ENCODE measurements at places on chromosomes 12 and 14.

DNA sequence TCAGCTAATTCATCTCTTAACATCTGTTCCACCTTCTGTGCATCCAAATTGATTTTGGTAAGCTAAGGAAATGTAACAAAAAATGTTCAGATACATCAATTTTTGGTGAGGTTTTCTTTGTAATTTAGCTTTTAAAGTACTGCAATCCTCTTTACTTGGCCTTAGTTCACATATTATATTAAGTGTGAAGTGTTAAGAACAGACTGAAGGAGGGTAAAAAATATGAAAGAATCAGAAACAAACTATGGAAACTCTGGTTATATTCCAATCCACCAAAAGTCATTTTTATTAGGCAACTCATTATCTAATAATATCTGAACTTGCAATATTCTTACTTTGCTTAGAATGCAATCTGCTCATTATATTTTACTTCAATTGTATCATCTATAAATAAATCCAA lies 49.1 kb downstream of the CEP290 start:
- no peak for DNase-seq

DNA sequence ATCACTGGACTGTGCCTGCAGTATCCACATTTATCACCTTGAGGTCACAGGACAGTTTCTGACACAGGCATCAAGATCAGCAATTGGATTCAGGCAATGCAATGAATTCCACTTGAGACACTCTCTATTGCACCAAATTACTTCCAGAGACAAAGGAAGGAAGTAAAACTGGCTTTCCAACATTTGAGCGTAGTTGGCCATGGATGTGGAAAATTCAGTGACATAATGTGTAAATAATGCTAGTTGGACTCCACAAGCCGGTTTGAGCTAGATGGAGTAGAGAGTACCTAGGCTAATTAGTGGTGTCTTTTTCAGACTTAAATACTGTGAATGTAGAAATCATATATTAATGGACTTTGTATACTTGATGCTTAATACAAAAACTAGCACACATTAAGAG lies 168.3 kb upstream of the SYT1 start:
- DNase-seq: no peak

DNA sequence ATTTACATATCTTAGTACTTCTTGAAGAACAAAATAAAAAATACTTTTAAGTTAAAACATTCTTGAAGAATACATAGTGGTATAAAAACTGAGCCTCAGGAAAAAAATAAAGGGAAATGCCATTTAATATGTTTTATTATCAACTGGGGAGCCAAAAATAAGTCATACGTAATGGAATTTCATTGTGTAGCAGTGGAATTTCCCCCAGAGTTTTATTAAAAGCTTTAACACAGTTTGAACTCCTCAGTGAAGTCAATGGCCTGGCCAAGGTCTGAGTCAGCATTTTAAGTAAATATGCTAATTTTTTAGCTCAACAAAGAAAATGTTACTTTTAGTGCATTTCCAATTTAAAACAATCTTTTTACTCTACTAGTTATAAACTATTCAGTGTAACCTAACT lies 350.1 kb upstream of the ATP2B1 start:
- DNase-seq: no peak

DNA sequence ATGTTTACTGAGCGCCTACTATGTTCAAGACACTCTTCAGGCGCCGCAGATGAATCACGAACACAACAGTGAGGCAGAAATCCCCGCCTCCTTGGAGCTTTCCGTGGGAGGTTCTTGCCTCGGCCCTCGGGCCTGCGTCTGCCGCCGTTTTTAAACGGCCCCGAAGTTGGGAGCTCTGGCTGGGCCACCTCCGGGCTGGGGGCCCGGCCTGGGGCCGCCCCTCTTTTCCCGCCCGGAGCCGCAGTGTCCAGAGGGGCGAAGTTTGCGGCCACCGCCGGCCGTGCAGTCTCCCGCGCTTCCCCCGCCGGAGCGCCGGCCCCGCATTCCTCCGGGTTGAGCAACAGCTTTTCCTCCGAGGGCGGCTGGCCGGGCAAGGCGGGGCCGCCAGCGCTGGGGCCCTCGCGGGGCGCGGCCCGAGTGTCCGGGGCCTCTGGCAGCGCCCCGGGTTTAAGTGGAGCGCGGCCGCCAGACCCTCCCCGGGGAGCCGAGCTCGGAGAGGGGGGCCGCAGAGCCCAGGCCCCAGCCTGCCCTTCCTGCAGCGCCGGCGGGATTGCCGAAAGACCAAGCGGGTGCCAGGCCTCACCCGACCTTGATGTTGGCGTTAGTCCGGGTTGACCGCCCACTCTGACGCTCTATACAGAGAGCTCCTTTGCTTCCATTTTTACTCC lies 18.7 kb upstream of the CTDSP2 start:
- DNase-seq: no peak

DNA sequence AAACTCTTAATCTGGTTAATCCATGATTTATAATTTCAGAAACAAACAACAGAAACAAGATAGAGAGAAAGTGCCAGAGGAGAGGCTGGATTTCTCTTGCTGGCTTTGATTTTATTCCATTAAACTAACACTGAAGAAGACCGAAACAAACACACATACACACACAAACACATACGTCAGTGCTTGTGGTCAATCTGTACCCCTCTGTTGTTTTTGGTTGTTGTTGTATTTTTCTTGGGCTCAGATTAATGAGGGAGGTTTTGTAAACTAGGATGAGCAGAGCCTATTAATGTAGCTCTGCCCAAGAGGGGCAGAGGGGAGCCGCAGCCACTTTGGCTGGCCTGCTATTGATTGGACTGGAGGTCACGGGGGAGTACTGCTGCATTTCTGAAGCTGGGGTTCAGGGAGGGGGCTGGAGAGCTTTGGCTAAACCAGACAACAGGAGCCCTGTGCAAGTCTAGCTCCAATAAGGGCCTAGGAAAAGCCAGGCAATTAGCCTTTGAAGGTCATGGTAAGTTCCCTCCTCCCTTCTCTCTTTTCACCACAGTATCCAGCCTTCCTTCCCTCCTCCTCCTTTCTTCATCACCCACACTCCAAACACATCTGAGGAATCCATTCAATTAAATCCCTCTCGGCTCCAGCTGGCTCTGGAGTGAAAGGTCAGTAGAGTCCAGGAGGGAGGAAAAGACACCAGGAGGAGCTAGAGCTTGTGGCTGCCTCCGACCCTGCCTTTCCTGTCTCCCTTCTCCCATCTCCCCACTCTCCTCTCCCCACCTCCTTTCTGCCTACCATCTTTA lies 344.1 kb upstream of the LMO3 start:
- DNase-seq: no peak

DNA sequence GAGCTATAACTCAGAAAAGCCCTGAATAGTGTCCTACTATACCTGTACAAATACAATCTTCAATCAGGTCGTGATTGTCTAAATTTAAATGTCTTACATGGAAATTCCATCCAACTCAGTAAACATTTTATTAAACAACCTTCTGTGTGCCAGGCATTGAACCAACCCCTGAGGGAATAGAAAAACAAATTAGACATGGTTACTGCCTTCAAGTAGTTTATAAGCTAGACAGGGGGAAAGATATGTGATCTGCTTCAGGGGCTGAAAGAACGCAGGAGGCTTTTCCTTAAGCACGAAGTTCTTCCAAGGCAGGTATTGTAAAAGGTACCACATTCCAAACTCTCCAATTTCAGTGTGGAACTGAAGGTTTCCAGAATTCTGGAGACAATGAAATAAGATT lies 39.7 kb upstream of the STAB2 start:
- DNase-seq: peak; percentile 57

DNA sequence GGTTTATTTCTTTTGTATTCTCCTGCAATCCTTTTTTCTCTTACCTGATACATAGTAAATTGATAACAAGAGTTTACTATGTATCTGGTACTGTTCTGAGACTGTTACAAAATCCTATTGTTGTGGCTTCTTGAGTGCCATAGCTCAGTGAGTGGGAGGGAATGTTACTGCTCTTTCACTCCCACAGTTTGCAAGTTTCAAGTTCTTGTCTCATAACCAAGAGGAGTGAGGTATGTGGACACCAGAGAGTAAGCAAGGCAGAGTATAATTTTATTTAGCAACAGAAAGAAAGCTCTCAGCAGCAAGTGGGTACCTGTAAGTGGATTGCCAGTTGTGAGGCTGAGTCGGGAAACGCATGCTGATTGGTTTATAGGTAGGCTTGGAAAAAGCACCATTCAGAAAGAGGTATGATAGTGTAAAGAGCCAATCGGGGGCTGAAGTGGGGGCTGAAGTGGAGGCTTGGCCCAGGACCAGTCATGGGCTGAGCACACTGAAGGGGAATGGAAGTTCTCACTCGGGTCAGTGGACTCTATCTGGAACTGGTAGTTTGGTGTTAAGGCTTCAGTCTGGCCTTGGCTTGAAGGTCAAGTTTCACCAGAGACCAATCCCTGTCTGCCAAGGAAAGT lies 850.8 kb downstream of the TMTC2 start:
- no peak for DNase-seq

GRCh38 chr14:101593411-101594238 lies 32.3 kb downstream of the DIO3 start:
- no peak for DNase-seq

GRCh38 chr14:57692671-57693070 lies 173.2 kb downstream of the SLC35F4 start:
- DNase-seq: no peak

- no peak for DNase-seq
These were observed 3.1 kb downstream of the CCDC63 start for GRCh38 chr12:110849748-110850403.

GRCh38 chr12:52754135-52754534 lies 23.0 kb downstream of the KRT76 start:
- no peak for DNase-seq

DNA sequence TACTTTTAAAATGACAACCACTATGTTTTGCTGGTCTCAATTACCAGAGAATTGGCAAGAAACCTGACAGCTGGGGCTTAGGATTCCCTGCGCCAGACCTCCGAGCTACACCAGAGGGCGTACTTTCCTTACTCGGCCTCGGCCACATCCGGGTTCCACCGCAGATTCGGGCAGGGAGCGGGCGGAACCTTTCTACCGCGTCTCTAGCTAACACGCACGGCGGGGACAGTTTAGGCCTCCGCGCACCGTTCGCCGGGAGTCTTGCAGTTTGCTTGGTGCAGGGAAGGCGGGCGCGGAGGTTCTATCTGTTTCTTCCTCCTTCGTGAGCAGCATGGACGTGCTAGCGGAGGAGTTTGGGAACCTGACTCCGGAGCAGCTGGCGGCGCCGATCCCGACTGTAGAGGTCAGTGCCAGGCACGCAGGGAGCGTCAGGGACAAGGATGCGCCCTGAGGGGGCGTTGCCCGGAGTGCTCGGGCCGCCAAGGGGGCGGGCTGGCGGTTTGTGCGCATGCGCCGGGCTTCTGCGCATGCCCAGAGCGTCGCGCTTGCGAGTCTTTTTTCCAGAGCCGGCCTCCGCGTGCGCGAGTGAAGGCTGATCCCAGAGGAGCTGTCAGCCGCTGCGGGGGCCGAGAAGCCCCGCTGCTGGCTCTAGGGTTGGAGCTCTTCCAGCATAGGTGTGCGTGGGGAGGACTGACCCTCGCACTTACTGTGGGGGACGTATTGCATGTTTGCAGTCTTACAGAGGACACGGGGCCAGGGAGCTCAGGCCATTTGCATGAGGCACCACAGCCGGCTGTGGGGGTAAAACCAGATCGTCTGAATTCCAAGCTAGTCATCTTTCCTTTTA lies at the start of gene POLR3B:
TSS of gene POLR3B (plus strand) at position 200 of the 847 bp plus-strand sequence. CDS start at position 332, 132 bp downstream.
- DNase-seq: peak; percentile 94

DNA sequence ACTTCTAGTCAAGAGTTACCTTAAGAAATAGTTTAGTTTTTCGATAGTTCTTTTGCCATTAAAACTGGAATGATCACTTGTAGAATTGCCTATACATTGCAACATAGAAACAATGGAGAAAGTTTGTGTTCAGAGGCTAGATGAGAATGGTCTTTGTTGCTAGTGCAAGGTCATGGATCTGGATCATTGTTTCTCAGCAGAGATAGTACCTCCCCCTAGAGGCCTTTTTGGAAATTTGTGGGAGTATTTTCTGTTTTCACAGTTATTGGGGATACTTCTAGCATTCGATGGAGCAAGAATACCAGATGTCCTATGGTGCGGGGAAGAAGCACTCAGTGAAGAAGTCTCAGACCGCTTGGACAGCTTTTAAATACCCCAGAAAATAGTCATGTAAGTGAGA lies 138.8 kb upstream of the HMGA2 start:
- DNase-seq: no peak

GRCh38 chr12:103493199-103493598 lies 2.6 kb downstream of the C12orf42 start:
- DNase-seq: no peak

DNA sequence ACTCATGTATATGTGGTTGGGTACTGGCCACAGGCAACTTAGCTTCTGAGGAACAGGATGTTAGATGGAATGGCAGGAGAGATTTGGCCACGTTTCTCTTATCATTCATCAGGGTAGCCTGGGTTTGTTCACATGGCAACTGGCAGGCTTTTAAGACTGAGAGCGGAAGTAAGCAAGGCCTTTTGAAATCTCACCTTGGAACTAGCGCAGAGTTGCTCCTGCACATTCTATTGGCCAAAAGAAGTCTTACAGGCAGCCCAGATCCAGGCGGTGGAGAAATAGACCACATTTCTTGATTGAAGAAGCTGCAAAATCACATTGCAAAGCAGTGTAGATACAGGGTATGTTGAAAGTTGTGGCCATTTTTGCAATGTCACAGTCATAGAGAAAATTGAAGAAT lies 3.7 kb downstream of the CLEC4A start:
- DNase-seq: no peak

DNA sequence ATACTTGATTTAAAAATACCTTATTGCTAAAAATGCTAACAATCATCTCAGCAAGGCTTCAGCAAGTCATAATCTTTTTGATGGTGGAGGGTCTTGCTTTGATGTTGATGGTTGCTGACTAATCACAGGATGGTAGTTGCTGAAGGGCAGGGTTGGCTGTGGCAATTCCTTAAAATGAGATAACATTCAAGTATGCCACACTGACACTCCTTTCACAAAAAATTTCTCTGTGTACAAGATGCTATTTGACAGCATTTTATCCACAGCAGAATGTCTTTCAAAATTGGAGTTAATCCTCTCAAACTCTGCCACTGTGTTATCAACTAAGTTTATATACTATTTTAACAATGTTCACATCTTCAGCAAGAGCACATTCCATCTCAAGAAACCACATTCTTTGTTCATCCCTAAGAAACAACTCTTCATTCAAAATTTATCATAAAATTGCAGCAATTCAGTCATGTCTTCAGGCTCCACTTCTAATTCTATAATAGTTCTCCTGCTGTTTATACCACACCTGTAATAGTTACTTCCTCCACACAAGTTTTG lies 16.1 kb downstream of the SCAF11 start:
- no peak for DNase-seq

GRCh38 chr12:1091350-1091749 lies 100.3 kb downstream of the ERC1 start:
- DNase-seq: no peak

GRCh38 chr12:51548241-51548640 lies 42.8 kb upstream of the SCN8A start:
- no peak for DNase-seq
